ENCODE measurements at places on chromosomes 6 and 20.

DNA sequence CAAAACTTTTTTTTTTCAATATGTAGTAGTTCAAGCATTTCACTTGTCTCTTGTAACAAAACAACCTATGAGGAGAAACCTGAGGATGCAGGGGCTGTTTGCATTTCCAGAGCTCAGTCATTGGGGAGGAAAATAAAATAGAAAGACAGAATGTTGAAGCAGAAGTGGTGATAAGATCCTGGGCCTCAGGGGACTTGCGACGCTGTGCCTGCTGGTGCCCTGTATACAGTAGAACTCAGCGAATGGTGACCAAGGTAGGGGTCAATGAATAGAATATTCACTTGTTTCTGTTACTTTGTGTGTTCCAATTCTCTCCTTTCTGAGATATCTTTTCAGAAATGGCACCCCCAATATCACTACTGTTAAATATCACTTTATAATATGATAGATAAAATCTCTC lies 271.6 kb downstream of the FARS2 start:
- peaks cover 8% of the 10 kb centered on the region for H3K36me3 ChIP-seq
- H3K4me1 ChIP-seq = no peaks in the 10 kb centered on the region
- no peak overlapping the region for H3K27ac ChIP-seq
- no peaks in the 10 kb centered on the region for H3K27me3 ChIP-seq
- no peak for DNase-seq

DNA sequence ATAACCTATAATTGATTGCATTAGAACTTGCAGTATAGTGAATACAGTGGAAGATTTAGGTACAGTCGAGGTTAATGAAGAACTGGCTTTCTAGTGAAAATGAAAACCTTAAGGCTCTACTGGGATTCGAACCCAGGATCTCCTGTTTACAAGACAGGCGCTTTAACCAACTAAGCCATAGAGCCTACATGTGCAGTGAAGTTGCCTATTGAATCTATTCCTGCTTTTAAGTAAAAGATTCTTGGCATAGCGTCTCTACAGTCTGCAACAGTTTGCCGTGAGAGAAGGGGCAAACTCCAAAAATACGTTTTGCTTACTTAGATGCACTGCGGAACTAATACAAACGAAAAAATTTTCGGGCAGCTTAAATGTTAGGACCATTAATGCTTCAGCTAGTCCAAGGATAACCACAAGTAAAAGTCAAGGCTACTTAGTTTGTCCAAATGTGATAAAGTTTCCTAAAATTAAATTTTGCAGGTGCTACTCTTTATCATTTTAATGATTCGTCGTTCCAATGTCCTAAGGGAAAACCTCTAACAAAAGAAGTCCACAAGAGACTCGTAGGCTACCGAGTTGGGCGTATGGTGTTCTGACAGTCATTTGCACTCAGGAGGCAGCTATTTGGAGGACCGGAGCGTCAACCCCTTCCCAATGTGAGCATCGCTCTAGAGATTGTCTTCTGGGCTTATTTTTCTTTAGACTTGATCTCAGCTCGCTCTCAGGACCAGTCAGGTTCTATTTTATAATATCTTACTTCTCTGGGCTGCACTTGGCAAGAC lies 31.3 kb upstream of the ZSCAN23 start:
- H3K27ac ChIP-seq = no peak overlapping the region
- DNase-seq = peak; percentile 37
- H3K27me3 ChIP-seq = peaks cover 54% of the 10 kb centered on the region

- no peak overlapping the region for H3K27ac ChIP-seq
- H3K4me1 ChIP-seq = no peaks in the 10 kb centered on the region
- no peak overlapping the region for H3K4me3 ChIP-seq
- peaks cover 4% of the 10 kb centered on the region for H3K27me3 ChIP-seq
These were observed 491.0 kb downstream of the HAO1 start for GRCh38 chr20:7449269-7449668.

- no peak overlapping the region for H3K27ac ChIP-seq
- H3K4me3 ChIP-seq = no peak overlapping the region
- no peaks in the 10 kb centered on the region for H3K36me3 ChIP-seq
- H3K4me1 ChIP-seq = no peaks in the 10 kb centered on the region
These were observed 177.3 kb upstream of the TENT5A start for GRCh38 chr6:81929828-81930227.

DNA sequence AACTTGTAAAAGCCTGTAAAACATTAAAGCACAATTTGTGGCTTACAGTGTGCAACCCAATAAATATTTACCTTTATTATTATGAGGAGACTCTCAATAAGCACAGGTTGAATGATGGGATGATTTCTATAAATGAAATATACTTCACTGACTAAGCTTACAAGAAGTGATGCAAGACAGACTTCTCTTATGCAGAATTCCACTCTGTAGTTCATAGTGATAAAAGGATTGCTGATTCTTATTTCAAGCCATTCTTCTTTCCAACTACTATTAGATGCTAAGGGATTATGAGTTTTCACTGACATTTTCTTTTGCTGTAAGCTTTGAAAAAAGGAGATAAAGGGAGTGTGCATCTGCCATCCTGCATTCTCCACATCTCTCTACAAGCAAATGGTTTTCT lies 149.0 kb upstream of the ARG1 start:
- DNase-seq = no peak
- no peaks in the 10 kb centered on the region for H3K27me3 ChIP-seq
- H3K36me3 ChIP-seq = no peaks in the 10 kb centered on the region
- H3K4me1 ChIP-seq = no peaks in the 10 kb centered on the region
- H3K27ac ChIP-seq = no peak overlapping the region

DNA sequence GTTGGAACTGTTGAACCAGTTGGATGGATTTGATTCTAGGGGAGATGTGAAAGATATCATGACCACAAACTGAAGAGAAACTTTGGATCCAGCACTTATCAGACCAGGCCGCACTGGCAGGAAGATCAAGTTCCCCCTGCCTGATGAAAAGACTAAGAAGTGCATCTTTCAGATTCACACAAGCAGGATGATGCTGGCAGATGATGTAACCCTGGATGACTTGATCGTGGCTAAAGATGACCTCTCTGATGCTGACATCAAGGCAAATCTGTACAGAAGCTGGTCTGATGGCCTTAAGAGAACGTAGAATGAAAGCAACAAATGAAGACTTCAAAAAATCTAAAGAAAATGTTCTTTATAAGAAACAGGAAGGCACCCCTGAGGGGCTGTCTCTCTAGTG lies 72.8 kb upstream of the CDYL start:
- no peaks in the 10 kb centered on the region for H3K36me3 ChIP-seq
- DNase-seq = no peak
- H3K27me3 ChIP-seq = no peaks in the 10 kb centered on the region

Measured in nephron progenitor cell (in vitro differentiated cells).